Stimulated activated CD4-positive, alpha-beta T cell treated with anti-CD3 and anti-CD28 coated beads, TNF-alpha, amount 100 ng/mL, for 24 hours (primary cell): ENCODE measurements at places on chromosomes 12 and 14.

DNA sequence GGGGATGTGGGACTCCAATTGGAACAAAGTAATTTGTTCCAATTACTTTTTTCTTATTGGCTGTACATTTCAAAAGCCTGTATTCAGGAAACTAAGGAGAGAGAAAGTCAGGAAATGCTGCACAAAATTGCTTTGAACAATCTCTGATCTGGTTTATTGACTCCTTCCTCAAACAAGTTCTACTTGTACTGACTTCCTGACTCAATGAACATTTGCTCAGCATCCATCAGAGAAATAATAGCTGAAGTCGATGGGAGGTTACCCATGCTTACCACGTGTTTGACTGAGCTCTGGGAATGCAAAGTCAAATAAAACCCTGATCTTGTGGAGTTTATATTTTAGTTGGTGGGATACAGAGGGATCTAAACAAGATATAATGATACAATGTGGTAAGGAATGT lies 15.4 kb upstream of the C12orf75 start:
- DNase-seq: no peak

DNA sequence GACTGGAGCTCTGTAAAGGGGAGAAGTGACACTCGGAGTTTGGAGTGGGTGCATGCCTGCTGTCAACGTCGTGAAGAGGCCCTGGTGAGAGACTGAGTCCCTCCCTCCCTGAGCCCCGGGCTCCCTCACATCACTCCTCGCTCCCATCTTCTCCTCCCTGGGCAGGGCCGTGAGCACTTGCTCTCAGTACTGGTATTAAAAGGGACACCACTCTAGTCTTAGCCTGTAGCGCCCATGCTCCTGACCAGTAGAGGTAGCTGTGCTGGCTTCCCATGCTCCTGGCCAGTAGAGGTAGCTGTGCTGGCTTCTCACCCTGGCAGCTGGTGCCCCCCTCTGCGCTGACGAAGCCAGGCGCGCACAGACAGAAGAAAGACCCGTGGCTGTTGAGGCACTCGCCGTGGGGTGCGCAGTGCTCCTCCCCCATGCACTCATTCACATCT lies 14.7 kb downstream of the ISCA2 start:
- no peak for DNase-seq

DNA sequence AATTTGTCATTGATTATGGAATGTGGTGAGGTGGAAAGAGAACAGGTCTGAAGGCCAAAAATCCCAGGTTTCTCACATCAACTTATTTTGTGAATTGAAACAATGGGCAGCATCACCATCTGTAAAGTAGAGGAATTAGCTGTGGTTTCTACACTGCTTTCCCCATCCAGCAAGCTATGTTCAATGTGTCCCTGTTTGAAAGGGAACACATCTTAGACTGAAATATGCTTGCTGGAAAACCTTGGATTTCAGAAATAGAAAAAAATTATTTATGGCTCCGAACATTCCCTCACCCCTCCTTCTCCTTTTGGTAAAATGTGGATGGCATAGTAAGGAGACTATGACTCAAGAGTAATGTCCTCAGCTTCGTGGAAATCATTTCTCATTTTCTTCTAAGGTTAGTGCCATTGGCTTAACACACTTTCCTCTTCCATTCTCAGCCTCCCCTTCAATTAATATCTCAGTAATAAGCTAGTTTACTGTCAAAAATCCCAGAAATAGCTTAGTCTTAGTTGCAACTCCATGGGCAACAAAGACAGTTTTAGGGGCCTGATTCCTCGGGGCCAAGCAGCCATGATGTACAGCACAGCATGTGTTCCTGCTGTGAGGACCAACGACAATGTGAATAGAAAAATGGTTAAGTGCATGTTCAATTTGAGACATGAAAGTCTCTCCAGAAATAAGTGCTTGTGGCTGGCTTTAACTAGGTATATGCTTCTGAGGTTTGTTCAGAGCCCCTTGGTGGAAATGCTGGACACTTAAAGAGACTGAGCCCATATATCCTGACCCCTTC lies 205.8 kb upstream of the SLC38A2 start:
- no peak for DNase-seq

- no peak for DNase-seq
These were observed 76.6 kb downstream of the SSPN start for GRCh38 chr12:26271889-26272492.

- no peak for DNase-seq
These were observed 174.5 kb downstream of the ETNK1 start for GRCh38 chr12:22799503-22799902.

GRCh38 chr14:56064513-56064912 lies 53.7 kb upstream of the PELI2 start:
- DNase-seq: no peak

- no peak for DNase-seq
These were observed at the start of gene TCL1A for GRCh38 chr14:95713596-95714371. Gene TCL1A, minus strand, starts transcription at chr14:95714125. Its CDS starts 59 bp downstream, at chr14:95714066.

- DNase-seq: no peak
These were observed 4.7 kb upstream of the CDH24 start for GRCh38 chr14:23062002-23062401.

- no peak for DNase-seq
These were observed 18.3 kb upstream of the VASH1 start for GRCh38 chr14:76742966-76743365.
